ENCODE measurements at places on chromosomes 6 and 20.

DNA sequence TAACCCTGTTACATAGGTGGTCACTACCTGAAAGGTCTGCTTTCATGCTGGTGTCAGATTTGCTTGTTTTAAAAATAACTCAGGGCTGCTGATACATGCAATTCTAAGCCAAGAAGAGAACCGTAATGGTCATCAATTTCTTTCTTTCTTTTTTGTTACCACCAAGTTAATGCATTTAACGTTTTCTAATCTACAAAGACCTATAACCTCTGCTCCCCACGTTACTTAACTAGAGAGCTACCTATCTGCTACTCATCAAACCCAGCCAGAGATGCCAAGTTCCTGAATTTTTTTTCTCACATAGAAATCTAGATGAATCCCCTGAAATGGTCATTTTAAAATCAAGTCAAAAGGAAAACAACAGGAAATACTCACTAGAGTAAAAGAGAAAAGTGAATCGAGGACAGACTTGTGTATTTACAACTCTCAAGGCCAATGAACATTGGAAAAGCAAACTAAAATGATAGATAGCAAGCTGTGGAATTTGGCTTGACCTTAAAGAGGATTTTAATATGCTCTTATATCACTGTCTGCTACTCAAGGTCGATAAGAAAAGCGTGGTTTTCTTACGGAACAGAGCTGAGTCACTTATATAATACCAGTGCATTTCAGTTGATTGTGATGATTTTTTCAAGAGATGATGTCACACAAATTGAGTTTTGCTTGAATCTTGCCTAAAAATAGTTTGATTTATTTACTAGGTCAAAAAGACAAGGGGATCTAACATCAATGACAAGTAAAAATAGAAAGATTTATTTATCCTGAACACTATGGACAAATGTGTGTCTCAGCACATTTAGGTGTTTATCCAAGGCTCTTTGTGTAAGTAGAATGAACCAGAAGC lies 67.9 kb downstream of the SGK1 start:
- no peak for DNase-seq

DNA sequence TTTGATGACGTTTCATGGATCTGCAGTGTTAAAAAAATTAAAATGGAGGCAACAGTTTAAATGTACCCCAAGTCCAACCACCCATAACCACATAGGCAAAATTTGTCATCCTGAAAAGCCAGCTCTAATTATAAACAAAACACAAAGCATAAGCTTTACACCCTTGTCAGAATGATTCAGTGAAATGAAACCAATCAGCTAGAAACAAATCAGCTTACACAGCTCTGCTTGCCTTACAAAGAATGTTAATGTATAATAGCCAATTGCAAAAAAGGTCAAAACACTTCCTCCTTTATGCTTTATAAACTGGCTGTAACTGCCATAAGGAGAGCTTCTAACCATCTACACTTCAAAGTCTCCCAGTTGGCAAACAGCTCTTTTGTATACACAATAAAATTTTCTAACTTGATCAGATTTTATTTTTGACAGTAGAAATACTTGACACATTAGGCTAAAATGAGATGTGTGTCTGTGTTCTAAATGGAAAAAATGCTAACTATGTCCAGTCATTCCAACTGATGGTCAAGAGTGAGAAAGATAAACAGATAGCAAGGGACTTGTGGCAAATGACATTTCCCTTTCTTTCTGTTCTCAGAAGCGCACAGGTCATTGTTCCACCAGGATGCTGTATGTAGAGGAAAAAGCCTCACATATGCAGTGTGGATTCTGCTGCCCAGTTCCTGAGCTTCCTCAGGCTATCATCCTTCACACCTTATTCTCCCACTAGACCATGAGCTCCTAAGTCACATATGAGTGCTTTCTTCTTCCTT lies 344.3 kb upstream of the ID4 start:
- DNase-seq = no peak

GRCh38 chr20:5735845-5736510 lies 14.2 kb upstream of the SHLD1 start:
- DNase-seq = no peak

DNA sequence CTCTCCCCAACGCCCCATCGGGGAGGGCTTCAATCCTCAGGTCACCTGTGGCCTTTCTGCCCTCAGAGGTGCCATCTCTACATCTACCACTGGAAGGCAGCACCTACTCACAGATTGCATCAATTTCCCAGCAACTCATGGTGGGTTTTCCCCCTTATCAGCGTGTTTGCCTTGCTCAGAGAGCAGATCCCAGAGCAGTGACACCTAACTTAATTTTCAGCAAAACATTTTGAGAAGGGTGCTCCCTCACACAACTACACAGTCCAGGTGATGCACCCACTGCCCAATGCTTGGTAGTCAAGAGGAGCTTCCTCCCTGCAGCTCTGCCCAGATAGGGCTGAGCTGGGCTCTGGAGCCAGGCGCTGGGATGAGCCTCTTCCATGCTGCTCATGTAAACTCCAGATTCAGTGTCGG lies 48.2 kb downstream of the PLG start:
- no peak for DNase-seq

- no peak for DNase-seq
Measured at GRCh38 chr6:17280552-17281090, 540 bp upstream of the RBM24 start.
